ENCODE measurements at places on chromosomes 3 and 15.

- no peak for DNase-seq
These were observed 34.2 kb downstream of the LIPC start for GRCh38 chr15:58465866-58466517.

GRCh38 chr3:128940252-128940651 is 53.6 kb downstream of the CFAP92 start:
- DNase-seq: no peak

GRCh38 chr15:56837273-56837672 is 81.2 kb upstream of the TCF12 start:
- no peak for DNase-seq

GRCh38 chr15:79099692-79100091 is 9.1 kb upstream of the RASGRF1 start:
- no peak for DNase-seq

GRCh38 chr3:160747422-160747821 is 8.6 kb upstream of the PPM1L start:
- no peak for DNase-seq

DNA sequence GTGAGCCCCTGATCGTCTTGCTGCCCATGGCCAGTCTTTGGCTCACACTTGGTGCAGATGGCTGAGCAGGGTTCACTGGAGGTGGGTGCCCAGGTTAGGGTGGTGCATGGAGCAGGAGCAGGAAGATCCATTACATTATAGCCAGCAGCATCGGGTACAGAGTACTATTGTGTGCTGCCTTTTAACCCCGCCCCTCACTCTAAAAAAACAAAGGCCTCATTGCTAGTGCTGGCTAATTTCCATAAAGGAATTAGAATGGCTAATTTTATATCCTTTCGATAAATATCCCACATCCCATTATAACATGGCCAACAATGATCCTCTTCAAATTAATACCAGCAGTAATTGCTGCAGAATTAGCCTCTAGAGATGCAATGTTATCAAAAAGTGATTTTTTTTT is 45.8 kb upstream of the PPP4R2 start:
- no peak for DNase-seq

- no peak for DNase-seq
These were observed 289.3 kb downstream of the EPHB1 start for GRCh38 chr3:135084405-135084804.

- DNase-seq: no peak
These were observed 62.4 kb downstream of the NTRK3 start for GRCh38 chr15:88194162-88194561.
